ENCODE measurements at places on chromosomes 12 and 14. TPM values are rescaled to one million over a fixed set of nuclear protein-coding genes. Genes with fewer than 3 reads are reported as not detected.

FBLN5 gene
- total RNA-seq, result 8.1 TPM

GCH1 gene
- total RNA-seq, result 22.3 TPM

KRT6C gene
- total RNA-seq, result not detected

MANSC4 gene
- total RNA-seq, result not detected

GPRC5A gene
- not detected for total RNA-seq

CLEC2A gene
- total RNA-seq, result not detected

CMA1 gene
- total RNA-seq, result not detected

CCDC92 gene
- total RNA-seq, result 23.3 TPM

GPR132 gene
- 36.3 TPM for total RNA-seq

FOXN3 gene
- total RNA-seq, result 141 TPM

SERPINA1 gene
- not detected for total RNA-seq

STK38L gene
- 19.8 TPM for total RNA-seq

SLC41A2 gene
- total RNA-seq, result 2.8 TPM

SERPINA6 gene
- total RNA-seq, result not detected

CLBA1 gene
- total RNA-seq, result 2.4 TPM

GXYLT1 gene
- 9.9 TPM for total RNA-seq

LRP6 gene
- total RNA-seq, result 7.6 TPM

C1S gene
- total RNA-seq, result 2.3 TPM

FLVCR2 gene
- total RNA-seq, result 2.1 TPM

KLHDC1 gene
- 19.3 TPM for total RNA-seq

RGS6 gene
- total RNA-seq, result not detected

DHH gene
- total RNA-seq, result 0.27 TPM

KRT82 gene
- total RNA-seq, result not detected

MYBPC1 gene
- total RNA-seq, result not detected

LAG3 gene
- total RNA-seq, result 0.60 TPM

SCFD1 gene
- 71.2 TPM for total RNA-seq

CACNA2D4 gene
- 10.1 TPM for total RNA-seq

TAS2R30 gene
- 5.0 TPM for total RNA-seq

LRP1-AS gene
- total RNA-seq, result not detected

CLEC9A gene
- total RNA-seq, result not detected

KRT6A gene
- not detected for total RNA-seq

EIF2S3B gene
- 2.4 TPM for total RNA-seq

GPX2 gene
- not detected for total RNA-seq

CLEC4A gene
- 2.9 TPM for total RNA-seq

CYP27B1 gene
- total RNA-seq, result 1.6 TPM

SIX4 gene
- total RNA-seq, result not detected

SYCP3 gene
- 1.6 TPM for total RNA-seq

Data from naive thymus-derived CD8-positive, alpha-beta T cell (primary cell).